ENCODE measurements at places on chromosomes 4 and X. TPM values are rescaled to one million over a fixed set of nuclear protein-coding genes. Genes with fewer than 3 reads are reported as not detected.

The MXD4 gene
- total RNA-seq, result 37.9 TPM

DNA sequence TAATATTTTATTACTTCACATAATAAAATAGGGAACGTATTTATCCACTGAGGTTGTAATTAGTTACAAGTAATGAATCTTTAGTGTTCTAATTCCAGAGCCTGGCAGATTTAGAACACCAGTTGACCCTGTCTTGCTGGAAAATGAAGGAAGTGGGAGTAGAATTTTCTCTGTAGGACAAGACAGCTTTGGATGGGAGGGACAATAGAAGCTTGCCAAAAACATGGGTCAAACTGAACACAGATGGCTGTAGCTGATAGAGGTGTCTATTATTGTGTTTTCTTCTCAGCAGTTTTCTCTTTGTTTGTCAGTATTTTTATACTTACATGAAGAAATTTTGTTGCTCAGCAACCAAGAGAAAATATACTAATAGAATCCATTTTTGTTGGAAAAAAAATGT is 20.2 kb downstream of the FAT4 start:
- DNase-seq, result no peak

DNA sequence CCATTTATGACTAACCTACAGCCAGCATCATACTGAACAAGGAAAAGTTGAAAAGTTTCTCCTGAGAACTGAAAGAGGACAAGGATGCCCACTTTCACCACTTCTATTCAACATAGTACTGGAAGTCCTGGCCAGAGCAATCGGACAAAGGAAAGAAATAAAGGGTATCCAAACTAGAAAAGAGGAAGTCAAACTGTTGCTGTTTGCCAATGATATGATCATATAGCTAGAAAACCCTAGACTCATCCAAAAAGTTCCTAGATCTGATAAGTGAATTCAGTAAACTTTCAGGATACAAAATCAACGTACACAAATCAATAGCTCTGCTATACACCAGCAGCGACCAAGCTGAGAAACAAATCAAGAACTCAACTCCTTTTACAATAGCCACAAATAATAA is 64.5 kb downstream of the CENPC start:
- no peak for DNase-seq

DNA sequence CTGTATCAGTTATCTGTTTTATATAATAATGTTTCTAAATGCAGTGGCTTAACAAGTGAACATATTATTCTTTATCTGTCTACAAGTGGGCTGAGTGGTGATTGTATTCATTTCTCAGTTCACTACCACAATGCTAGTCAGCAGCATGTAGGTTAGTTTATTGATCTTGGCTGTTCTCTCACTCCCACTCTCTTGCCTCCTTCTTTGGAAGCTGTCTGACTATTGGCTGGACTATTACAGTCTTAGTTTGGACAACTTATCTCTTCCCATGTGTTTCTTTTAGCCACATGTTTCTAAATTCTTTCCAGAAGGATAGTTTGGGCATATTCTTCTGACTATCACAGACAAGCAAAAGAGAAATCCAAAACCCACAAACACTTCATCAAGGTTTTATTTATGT is 459.5 kb upstream of the AGA start:
- DNase-seq, result no peak

DNA sequence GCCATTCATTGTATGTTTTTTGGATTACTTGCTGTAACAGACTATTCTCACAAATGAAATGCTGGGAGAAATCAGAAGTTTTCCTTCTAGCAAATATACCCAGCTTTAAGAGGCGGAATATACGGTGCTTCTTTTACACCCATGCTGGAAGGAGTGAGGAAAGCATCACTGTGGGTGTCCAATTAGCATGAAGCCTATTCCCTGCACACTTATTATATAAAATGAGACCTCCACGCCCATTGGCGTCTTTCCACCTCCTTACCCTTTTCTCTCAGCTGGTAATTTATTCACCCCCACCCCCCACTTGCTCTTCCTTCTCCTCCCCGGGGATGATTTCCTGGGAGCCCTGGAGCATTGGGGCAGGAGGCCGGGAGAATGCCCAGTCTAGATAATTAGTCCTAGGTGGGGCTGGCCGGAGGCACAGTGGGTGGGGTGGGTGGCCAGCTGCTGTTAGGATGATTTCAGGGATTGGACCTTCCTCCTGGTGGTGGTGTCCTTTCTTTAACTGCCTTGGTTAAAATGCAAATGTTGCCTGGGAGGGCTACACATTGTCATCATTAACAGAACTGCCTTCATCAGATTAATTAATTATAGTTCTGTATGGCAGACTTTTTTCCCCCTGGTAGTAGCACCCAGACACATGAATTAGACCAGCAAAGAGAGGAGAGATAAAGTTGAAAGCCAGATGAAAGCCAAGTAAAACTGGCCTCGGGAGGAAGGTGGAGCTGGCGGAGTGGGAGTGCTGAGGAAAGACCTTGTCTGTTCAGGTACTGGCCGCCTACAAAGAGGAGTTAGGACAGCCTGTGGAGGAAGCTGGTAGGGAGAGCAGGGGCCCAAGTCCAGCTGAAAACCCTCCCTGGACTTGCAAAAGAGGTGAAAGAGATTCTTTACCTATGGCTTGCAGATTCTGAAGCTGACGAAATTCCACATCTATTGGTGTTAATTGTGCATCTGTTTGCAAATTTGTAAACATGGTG is 11.4 kb downstream of the SHROOM2 start:
- DNase-seq, result no peak

All from breast epithelium (tissue), 4 donors.